Memory B cell (primary cell): ENCODE measurements at places on chromosomes 12 and 14.

- peaks cover 2% of the 10 kb centered on the region for H3K27me3 ChIP-seq
- no peak for DNase-seq
- no peaks in the 10 kb centered on the region for H3K36me3 ChIP-seq
- no peak overlapping the region for H3K4me3 ChIP-seq
These were observed 117.9 kb downstream of the SLC15A5 start for GRCh38 chr12:16159571-16159970.

- no peaks in the 10 kb centered on the region for H3K36me3 ChIP-seq
- no peak for DNase-seq
- H3K4me3 ChIP-seq, result no peak overlapping the region
- peaks cover 11% of the 10 kb centered on the region for H3K27me3 ChIP-seq
- H3K27ac ChIP-seq, result no peak overlapping the region
- H3K4me1 ChIP-seq, result peaks cover 2% of the 10 kb centered on the region
These were observed 162.9 kb downstream of the ADGRD1 start for GRCh38 chr12:131116468-131117117.

DNA sequence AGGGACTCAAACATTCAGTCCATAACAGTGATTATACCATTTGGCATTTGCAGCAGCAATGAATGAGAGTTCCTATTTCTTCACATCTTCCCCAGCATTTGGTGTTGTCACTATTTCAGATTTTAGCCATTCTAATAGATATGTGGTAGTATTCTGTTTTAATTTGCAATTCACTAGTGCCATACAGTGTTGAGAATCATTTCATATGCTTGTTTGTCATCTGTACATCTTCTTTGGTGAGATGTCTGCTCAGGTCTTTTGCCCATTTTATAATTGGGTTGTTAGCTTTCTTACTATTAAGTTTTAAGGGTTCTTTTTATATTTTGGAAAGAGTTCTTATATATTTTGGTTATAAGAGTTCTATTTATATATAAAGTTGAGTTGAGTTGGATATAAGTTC, 276.5 kb downstream of the FUT8 start:
- H3K36me3 ChIP-seq, result peaks cover 32% of the 10 kb centered on the region
- peak overlapping the region; percentile 57 for H3K27ac ChIP-seq
- H3K4me3 ChIP-seq, result no peak overlapping the region

GRCh38 chr14:24992624-24993360, 57.2 kb downstream of the STXBP6 start:
- H3K36me3 ChIP-seq, result no peaks in the 10 kb centered on the region
- H3K4me1 ChIP-seq, result no peaks in the 10 kb centered on the region
- H3K27ac ChIP-seq, result no peak overlapping the region
- DNase-seq, result no peak
- no peak overlapping the region for H3K4me3 ChIP-seq

DNA sequence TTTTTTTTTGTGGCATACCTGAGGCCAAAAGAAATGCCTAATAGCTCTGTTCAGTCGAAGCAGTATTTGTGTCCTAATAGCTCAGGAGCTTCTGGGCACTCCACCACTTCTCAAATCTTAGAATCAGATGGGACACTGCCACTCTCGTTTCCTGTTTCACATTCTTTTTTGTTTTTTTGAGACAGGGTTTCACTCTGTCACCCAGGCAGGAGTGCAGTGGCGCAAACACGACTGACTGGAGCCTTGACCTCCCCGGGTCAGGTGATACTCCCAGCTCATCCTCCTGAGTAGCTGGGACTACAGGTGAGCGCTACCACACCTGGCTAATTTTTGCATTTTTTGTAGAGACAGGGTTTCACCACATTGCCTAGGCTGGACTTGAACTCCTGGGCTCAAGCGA, 52.7 kb downstream of the SPPL3 start:
- peak overlapping the region; percentile 59 for H3K4me3 ChIP-seq
- no peak for DNase-seq
- peaks cover 43% of the 10 kb centered on the region for H3K4me1 ChIP-seq
- H3K27me3 ChIP-seq, result no peaks in the 10 kb centered on the region
- H3K27ac ChIP-seq, result peak overlapping the region; percentile 85
- no peaks in the 10 kb centered on the region for H3K36me3 ChIP-seq
